ELF-1 (cell line): ENCODE measurements at places on chromosomes 2 and 18.

DNA sequence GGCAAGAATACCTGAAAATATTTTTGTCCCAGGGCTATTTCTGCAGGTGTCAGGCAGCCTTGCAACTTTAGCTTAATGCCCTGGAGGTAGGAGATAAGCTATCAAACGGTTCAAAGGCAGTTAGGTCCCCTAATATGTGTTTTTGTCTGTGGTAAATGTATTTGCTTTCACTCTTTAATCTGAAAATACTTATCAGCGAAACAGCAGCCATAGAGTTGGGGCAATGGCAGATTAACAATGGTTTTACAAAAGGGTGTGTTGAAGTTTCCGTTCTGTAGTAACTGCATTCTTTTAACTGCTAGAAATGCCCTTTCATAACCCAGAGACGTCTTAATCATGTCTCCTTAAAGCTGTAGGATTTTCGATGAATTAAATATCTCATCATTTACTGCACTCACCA is 265.0 kb upstream of the TRIB2 start:
- DNase-seq, result no peak

GRCh38 chr2:189676471-189676870 is 2.0 kb downstream of the ANKAR start:
- DNase-seq, result no peak

DNA sequence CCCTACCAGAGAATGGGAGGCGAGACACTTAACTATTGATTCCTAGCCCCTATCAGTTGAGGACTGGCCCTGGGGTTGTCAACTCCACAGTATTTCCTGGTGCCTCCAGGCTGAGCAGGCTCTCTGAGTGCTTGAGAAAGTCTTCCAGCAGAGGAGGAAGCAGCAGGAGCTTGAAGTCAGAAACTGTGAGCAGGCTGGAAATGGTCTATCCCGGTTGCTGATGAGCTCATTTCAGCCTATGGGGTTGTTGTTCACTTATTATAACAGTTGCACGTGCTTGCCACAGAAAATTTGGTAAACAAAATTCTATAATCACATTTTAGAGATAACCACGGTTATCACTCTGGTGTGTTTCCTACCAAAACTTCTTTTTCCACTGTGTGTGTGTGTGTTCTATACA is 254.7 kb upstream of the THUMPD2 start:
- DNase-seq, result no peak

DNA sequence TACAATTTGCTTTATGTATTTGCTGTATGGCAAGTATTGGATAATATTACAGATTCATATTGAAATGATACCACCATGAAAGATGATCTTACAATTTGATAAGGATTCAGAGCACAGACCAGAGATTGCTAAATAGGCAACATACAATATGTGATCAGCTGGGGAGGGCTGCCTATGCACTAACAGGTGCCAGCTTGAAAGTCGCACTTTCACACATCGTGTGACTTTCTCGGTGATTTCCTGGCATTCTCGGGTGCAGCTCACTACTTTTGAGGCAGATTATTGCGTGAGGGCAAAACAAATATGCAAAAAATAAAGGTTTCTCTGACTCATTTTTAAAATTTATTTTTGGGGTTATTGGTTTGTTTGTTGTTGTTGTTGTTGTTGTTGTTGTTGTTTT is 36.0 kb downstream of the RBMS1 start:
- DNase-seq, result no peak

GRCh38 chr2:45918463-45919159 is 267.1 kb downstream of the PRKCE start:
- no peak for DNase-seq

GRCh38 chr2:213429516-213429915 is 145.3 kb downstream of the SPAG16 start:
- peak; percentile 45 for DNase-seq

GRCh38 chr2:3280197-3280596 is 97.4 kb downstream of the EIPR1 start:
- DNase-seq, result no peak

DNA sequence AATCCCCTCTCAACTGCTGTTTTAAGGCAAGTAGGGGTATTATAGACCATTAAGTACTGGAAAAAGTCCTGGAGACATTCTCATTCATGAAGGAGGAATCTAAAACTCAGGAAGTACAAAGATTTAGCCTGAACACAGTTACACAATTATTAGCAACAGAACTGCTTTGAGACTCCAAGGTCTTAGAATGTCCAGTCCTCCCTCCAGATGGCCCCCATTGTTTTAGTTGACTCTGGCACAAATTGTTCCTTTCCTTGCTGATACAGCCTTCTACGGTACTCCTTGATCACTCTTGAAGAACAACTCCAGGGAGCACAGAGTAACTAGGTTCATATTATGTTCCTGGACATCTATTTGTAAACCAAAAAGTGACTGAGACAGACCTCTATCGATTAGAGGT is 210.1 kb upstream of the RND3 start:
- DNase-seq, result no peak

- DNase-seq, result peak; percentile 80
Measured at GRCh38 chr2:75605770-75606529, 40.6 kb upstream of the MRPL19 start.

DNA sequence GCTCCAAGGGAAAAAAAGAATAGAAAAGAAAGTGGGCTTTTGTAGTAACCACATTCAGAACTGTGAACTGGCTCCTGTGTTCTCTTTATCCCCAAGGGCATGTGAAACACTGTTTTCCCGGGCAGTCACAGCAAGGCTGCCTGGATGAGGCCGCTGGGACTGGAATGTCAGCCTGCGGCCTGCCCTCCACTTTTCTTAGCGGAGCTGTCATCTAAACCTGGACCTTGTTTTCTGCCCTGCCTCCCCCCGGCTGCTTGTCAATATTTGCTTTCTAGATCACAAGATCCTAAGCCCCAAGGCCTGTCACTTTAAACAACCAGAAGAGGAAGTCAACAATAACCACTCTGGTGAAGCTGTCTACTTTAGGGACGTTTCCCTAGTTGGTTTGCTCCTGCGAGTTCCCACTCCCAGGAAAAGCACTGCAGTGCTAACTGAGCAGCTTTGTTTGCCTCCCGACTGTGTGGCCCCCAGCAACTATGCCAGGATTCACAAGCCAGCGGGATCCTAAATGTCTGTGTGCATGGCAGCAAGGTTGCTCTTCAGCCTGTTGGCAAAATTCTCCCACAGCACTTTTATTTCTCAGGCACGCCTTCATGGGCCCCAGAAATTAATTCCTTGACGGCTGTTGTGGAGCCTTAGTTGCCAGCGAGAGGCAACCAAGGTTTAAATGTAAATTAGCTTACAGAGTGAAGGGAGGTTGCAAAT is 30.6 kb downstream of the SOWAHC start:
- peak; percentile 96 for DNase-seq

DNA sequence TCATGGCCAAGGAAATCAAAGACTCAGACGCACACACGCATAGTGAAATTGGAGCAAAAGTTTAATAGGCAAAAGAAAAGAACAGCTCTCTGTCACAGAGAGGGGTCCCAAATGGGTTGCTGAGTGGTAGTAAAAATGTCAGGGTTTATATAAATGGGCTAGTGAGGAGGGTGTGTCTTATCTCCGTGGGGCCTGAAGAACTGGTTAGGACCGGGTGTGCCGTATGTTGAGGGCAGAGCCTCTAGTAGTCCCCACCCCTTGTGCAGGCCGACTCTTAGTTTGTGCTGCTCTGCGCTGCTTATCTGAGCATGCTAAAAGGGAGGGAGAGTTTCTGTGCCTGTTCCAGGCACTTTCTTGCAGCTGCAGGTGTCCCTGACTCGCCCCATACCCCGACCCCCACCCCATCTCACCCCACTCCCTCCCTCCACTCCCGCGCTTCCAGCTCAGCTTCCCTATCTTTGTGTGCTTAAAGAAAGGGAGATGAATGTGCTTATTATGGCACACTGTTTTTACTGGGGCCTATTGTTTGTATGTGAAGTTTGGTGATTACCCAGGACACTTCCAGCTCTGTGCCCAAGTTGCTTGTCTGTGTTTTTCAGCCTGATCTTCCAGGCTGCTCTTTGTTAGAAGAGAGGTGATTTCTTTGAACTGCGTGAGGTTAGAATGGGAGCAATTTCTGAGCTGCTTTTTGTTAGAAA is 167.4 kb downstream of the SPAG16 start:
- DNase-seq, result peak; percentile 67
